LHCN-M2 (cell line): ENCODE measurements at places on chromosomes 3 and 15. TPM values are rescaled to one million over a fixed set of nuclear protein-coding genes. Genes with fewer than 3 reads are reported as not detected.

DNA sequence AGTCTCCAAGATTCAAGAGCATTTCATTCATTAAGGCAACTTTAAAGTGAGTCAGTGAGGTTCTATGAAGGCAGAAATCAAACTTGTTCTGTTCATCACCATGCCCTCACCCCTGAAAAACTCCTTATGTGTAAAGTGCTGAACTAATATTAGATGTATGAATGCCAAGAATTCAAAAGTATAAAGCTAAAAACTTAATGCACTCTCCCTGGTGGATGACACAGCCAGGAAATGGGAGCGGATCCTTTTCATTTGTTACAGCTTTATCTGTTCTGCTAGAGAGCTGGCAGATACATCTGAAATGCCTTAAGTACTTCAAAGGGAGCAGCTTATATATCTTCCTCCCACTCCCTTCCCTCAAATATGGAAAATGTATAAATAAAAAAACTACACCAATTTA, 8.2 kb downstream of the TXNRD3 start:
- DNase-seq, result no peak

DNA sequence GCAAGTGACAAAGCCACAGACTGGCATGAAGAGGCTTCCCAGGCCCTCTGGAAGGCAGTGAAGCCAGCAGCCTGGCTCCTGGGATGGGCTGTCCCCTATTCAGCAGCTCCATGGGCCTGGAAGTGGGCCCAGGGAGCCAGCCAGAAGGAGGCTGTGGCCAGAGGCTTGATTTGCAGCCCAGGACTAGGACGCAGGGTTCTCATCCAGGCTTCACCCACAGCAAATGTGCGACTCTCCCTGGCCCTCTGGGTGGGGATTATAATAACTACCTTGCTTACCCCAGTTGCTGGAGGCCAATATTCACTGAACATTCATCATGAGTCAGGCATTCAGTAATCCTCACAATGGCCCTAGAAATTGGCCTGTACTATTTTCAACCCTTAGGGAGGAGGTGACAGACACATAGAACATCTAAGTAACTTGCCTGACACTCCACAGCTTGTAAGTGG, 24.6 kb upstream of the SRP14 start:
- peak; percentile 96 for DNase-seq

The ULK3 gene
- 31.5 and 36.4 TPM in 2 replicates for total RNA-seq

The UBE2E2 gene
- total RNA-seq, result 32.4 and 33.1 TPM in 2 replicates

DNA sequence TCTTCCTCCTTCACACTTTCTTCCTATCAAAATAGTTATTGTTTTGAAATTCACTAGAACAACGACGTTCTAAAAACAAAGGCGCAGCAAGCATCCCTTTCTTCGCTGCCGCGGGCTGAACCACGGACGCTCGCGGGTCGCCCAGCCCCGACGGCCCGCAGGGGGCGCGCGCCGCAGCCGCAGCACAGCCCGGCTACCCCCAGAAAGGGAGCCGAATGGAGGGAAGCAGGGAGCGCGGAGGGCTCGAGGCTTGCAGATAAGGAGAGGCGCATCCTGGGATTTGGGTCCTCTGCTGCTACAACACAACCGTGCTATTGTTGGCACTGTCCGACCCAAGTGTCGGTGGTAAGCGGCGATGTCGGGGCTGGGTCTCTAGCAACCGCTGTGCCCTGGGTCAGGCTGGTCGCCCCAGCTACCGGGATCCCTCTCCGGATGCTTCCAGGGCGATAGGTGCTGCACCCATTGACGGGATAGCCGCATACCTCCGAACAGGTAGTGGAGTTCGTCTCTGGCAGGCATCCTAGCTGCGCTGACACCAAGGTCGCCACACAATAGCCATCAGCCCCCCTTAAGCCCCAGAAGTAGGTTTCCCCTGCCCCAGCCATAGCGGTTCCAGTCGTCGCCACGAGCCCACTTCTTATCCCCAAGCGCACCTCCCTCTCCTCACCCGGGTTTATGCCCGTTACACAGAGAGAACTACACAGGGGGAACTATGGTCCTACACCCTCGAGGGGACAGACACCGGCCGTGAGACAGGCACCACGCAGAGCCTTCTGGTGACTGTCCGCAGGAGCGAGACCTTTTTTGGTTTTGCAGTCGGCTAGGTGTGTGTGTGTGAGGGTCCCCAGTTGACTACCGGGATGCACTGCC, 6.0 kb downstream of the ONECUT1 start:
- DNase-seq, result no peak

The ISG20 gene
- 0.51 and 0.57 TPM in 2 replicates for total RNA-seq

The LRTM1 gene
- not detected in 2 replicates for total RNA-seq

DNA sequence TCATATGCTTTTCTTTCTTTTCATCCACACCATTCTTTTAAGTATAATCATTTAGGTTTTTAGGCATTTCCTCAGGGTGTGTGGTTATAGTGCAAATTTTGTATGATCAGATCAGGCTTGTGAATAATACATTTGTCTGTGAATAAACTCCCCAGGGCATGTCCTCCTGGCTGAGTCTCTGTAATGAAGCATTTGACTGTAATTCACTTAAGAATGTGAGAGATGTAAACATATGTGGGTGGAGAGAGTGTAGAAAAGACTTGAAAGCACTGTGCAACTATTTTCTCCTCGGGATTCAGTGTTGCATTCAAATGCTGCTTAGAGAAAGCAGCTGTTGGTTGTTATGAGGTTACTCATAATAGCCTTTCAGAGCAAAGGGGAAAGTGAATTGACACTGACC, 996.5 kb downstream of the TUSC7 start:
- DNase-seq, result peak; percentile 73

DNA sequence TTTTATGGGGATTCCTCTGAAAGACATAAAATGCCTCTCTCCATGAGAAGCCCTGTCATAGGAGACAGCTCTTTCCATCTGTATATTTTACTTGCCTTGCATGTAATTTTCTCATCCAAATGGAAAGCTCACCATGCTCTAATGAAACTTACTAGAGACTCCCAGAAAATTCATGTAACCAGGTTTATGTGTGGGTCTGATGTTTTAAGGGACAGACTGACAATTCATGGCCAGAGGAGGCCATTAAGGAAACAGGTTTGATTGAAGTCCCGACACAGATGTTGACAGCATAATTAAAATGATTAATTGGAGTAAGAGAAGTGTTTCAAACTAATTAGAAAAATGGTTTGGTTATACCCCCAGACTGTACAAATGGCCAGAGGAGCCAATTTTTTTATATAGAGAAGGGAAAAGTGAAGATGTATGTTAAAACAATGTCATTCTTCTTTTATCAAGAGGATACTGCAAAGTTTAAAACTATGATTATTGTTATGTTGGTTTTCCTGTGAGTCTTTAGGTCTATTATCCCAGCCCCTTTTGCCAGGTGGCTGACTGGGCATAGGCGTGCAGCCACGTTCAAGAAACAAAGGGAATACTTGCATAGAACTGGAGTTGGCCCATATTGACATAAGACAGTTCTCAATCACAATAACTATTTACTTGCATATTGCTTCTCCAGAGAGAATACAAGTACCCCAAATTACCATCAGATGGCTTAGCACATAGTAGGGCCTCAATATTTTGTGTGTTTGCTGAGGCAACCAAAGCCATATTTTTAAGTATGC, 64.8 kb downstream of the RBMS3 start:
- no peak for DNase-seq

The A4GNT gene
- total RNA-seq, result not detected in 2 replicates

The CKMT1A gene
- not detected in 2 replicates for total RNA-seq

- peak; percentile 42 for DNase-seq
Observed at GRCh38 chr15:51801391-51801835, 28.0 kb upstream of the TMOD3 start.

DNA sequence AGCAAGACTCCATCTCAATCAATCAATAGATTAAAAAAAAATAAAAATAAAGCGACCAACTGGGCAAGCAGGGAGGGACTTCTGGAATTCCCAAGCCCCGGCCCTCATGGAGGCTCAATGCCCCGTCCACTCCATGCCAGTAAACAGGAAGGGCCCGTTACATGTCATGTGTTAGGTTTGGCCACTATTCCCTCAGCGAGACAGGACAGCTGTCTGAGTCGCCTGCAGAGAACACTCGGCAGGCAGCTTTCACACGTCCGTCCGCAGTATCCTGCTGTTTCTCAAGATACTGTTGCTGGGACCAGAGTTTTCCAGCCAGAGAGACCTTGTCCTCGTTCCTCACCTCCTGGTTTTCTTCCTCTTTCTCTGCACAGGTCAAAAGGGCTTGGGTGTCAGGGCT, 18.0 kb downstream of the TMEM44 start:
- no peak for DNase-seq

DNA sequence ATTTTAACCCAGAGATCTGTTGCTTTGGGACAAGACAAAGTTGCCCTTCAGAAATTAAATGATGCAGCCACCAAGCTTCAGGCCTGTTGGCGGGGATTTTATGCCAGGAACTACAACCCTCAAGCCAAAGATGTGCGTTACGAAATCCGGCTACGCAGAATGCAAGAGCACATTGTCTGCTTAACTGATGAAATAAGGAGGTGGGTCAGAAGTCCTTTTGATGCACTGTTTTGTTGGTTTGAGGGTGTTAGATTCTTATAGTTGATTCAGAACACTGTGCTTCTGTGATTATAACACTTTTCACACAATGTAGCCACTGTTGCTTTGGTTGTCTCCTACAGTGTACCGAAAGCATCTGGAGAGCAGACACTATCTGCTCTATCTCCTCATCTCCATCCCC, 20.8 kb upstream of the NXPE3 start:
- DNase-seq, result no peak

GRCh38 chr3:174869448-174869847, 10.3 kb downstream of the NAALADL2 start:
- no peak for DNase-seq

DNA sequence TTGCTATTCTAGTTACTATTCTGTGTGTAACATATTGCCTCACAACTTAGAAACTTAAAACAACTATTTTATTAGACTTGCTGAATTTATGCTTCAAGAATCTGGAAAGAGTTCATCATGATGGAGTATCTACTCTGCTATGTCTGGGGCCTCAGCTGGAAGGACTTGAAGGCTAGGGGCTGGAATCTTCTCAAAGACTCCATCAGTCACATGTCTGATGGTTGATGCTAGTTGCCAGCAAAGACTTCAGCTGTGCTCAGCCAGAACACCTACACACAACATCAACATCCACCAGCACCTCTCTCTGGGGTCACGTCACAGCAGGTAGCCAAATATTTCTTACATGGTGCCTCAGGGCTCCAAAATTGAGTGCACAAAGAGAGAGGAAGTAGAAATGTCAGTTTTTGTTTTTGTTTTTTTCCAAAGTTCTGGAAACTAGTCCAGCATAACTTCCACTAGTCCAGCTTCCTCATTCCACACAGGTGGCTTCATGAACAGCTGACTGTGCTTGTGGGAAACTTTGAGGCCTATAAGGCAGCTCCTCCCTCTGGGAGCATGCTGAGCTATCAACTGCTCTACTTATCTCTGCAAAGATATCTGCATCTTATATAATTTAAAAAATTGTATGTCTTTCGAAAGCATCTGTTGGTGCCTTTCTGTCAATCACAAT, 325.4 kb upstream of the AGTR1 start:
- DNase-seq, result peak; percentile 38

The ITGA11 gene
- 14.6 and 22.0 TPM in 2 replicates for total RNA-seq

- no peak for DNase-seq
Observed at GRCh38 chr3:141878817-141879216, 2.4 kb downstream of the ATP1B3 start.

DNA sequence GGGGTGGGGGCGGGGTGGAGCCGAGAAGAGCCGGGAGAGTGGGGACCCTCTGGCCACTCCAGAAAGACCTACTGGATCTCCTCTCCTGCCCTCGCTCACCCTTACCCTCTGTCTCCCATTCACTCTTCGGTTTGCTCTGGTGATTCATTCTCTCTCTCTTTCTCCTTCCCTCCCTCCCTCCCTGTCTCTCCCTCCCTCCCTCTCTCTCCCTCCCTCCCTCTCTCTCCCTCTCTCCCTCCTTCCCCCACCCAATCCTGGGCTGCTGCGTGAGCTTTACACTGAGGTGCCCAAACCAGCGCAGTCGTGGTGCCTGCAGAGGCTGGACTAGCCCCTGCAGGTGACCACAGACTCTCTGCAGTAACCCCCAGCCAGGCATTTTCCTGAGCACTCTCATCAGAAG, 32.2 kb upstream of the ADAMTS17 start:
- no peak for DNase-seq

GRCh38 chr3:38453075-38453912, at the start of gene ACVR2B:
ACVR2B (plus strand) TSS chr3:38453890; CDS start chr3:38454323, 433 bp downstream.
- DNase-seq, result peak; percentile 66

DNA sequence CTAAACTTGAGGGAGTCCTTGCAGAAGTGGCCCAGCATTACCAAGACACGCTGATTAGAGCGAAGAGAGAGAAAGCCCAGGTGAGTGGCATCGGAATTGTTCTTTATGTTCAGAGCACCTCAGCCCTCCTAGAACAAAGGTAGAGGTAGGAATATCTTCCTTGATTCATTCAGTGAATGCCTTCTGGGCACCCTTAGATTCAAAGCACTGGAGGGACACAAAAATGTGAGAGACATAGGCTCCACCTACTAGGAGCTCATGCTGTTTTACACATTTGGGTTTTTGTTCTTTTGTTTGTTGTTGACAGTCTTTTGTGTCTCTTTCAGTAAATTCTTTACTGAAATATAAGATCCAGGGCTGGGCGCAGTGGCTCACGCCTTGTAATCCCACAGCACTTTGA, 68.2 kb downstream of the IQGAP1 start:
- DNase-seq, result no peak

- peak; percentile 44 for DNase-seq
Observed at GRCh38 chr15:70375006-70375431, 277.3 kb upstream of the TLE3 start.

The CDHR4 gene
- not detected in 2 replicates for total RNA-seq

DNA sequence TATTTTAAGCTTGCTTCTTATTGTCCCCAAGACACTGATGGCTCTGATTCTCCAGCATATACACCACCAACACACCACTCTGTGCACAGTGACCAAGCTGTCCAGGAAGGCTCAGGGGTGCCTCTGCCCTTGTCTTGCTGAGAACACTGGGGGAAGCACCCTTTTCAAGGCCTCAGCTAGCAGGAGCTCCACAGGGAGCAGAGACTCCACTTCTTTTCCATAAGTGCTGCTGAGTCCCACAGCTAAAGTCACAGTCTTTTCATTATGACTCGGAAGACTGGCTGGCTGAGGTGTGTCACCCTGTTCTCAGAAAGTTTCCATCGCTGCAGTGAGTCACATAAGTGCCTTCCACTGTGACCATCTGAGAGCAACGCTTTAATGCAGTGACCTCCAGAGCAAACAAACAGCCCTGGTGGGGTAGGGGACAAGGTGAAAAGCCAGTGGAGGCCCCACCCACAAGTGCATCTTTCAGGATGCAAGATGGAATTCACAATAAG, 226.9 kb upstream of the CHRNA7 start:
- no peak for DNase-seq

- no peak for DNase-seq
Observed at GRCh38 chr3:62329971-62330370, 43.4 kb downstream of the FEZF2 start.

The FILIP1L gene
- 2.2 and 4.7 TPM in 2 replicates for total RNA-seq
